ENCODE measurements at places on chromosomes 13 and 19. TPM values are rescaled to one million over a fixed set of nuclear protein-coding genes. Genes with fewer than 3 reads are reported as not detected.

The ZSWIM4 gene
- total RNA-seq: 2.5 TPM

The SYT3 gene
- total RNA-seq: 0.16 TPM

The PRR22 gene
- 0.48 TPM for total RNA-seq

The SIGLEC6 gene
- total RNA-seq: 4.0 TPM

The FFAR1 gene
- total RNA-seq: not detected

The SOX1 gene
- not detected for total RNA-seq

The ZSWIM9 gene
- total RNA-seq: 1.6 TPM

The POLR1D gene
- 64.5 TPM for total RNA-seq

The KLK15 gene
- total RNA-seq: not detected

The ZNF442 gene
- 13.4 TPM for total RNA-seq

Data from urinary bladder (tissue), 4 donors.